Fibroblast of lung (primary cell): ENCODE measurements at places on chromosomes 6 and 20. TPM values are rescaled to one million over a fixed set of nuclear protein-coding genes. Genes with fewer than 3 reads are reported as not detected.

DNA sequence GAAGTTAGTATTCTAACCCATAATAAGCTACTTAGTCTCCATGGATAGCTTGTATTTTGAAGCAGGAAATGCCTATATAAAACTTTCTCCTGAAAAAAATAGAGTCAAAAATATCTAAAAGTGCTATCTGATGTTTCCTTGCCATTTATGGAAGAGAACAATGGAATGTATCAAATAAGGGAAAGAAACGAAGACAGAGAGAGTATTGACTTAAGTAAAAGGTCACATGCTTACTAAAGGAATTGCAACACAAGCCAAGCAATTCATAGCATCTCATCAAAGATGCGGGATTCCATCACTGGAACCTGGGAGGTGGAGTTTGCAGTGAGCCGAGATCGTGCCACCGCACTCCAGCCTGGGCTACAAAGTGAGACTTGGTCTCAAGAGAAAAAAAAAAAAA lies 112.9 kb upstream of the DTNBP1 start:
- DNase-seq = no peak

RAMACL gene
- total RNA-seq = 2.3 and 5.0 TPM in 2 replicates

GRCh38 chr6:30507849-30508827 lies 18.8 kb downstream of the HLA-E start:
- DNase-seq = no peak

- no peak for DNase-seq
Observed at GRCh38 chr6:64459411-64459944, 823.9 kb downstream of the PHF3 start.

DNA sequence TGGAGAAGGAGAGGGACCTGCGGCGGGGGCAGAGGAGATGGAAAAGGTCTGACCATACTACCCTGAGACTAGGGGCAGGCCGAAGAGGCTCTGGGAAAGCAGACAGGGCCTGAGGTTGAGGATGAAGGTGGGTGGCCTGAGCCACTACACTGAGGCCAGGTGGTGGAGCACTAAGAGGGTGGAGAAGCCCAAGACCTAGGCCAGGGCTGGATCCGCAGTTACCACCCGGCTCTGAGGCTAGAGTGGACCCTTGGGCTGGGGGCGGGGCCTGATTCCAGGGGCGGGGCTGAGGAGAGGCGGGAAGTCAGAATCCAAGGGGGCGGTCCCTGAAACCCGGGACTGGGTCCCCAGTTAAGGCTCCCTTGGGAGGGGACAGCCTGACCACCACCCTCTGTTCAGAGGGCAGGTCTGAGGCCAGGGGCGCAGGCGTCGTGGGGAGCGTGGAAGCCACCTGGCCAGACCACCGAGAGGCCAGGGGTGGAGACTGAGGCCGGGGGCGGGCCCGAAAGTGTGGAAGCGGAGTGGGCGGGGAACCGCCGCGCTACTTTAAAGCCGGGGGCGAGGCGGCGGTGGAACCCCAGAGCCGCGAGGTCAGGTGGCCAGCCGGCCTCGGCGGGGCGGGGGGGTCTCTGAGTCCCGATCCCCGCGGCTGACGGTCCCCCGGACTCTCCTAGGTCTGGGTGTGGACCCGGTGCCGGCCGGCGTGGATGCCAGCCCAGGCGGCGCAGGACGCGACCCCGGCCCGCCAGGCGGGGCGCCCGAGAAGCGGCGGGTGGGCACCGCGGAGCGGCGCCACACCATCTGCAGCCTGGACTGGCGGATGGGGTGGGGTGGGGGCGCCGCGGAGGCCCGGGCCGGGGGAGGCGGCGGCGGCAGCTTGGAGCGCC lies 8.3 kb downstream of the CCM2L start:
- DNase-seq = no peak

GRCh38 chr20:58772786-58773185 lies 77.9 kb downstream of the GNAS-AS1 start:
- DNase-seq = no peak

DNA sequence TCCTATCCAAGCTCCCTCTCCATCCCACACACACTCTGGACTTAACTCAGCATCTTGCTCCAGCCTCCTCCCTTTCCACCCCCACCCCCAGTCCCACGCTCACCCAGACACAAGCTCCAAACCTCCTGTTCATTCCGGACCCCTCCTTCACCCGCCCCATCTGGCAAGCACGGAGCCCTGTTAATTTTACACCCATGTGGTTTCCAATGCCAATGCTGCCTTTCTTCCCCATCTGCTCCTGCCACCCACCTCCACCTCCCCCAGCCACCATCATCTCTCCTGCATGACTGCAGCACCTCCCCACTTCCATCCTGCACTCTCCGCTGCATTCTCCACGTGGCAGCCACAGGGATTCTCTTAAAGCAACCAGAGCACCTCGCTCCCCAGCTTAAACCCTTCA lies 9.9 kb upstream of the CDK5RAP1 start:
- no peak for DNase-seq

DNA sequence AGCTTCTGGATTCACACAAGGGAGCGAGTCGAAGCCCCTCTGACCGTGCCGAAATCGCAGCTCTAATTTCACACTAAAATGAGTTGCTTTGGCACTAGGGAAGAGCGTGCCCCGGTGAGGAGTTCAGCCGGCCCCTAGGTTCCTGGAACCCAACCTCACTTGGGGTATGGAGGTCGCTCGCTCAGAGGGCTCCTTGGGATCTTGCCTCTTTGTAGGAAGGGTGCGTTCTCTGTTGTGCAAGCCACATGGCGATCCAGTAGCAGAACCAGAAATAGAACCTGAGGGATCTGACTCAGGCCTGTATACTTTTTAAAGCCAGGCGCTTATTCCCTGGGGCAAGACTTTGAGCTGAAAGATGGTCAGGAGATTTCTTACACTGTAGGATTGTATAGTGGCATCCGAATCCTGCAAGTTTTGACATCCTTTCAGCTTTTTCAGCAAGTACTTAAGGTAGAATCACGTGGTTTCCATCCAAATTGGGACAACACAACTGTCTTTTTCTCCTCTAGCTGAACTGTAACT lies 861 bp upstream of the RALGAPA2 start:
- no peak for DNase-seq

COL20A1 gene
- total RNA-seq = not detected in 2 replicates

VNN1 gene
- not detected in 2 replicates for total RNA-seq

MEI4 gene
- not detected in 2 replicates for total RNA-seq

GRCh38 chr20:24483435-24484080 lies 14.1 kb downstream of the SYNDIG1 start:
- DNase-seq = no peak

- peak; percentile 30 for DNase-seq
Observed at GRCh38 chr6:154508573-154509375, 1.7 kb downstream of the CNKSR3 start.

LKAAEAR1 gene
- total RNA-seq = not detected in 2 replicates

DNA sequence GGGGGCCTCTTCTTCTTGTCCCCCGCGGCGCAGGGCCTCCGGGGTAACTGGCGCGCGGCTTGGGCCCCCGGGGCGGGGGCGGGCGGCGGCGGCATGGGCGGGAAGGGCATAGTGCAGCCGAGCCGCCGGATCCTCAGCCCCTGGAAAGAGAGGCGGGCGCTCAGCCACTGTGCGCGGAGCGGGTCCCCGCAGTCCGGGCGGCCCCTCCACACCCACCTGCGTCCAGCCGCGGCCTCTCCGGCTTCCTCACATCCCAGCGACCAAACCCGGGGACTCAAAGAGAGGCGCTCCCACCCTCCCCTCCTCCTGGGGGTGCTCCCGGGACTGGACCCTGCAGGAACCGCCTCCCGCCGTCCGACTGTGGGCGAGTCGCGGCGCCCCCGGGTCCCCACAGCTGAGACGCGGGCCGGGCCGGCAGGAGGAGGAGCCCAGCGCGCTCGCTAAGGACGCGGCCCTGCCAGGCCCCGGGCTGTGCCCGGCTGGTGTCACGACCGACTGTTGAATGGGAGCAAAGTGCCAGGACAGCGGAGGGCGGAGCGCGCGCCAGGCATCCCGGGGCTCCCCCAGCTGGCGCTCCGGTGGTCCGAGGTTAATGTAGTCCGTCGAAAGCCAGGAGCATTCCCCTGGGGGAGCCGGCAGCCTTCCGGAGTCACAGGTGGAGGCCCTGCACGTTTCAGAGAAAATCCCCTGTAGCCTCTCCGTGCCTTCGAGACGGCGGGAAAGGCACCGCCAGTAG lies at the start of gene PRR18:
PRR18 (minus strand) TSS at position 360 of the 736 bp plus-strand sequence; CDS start at position 110, 250 bp downstream.
- no peak for DNase-seq

PFDN4 gene
- 86.7 and 148 TPM in 2 replicates for total RNA-seq

DNA sequence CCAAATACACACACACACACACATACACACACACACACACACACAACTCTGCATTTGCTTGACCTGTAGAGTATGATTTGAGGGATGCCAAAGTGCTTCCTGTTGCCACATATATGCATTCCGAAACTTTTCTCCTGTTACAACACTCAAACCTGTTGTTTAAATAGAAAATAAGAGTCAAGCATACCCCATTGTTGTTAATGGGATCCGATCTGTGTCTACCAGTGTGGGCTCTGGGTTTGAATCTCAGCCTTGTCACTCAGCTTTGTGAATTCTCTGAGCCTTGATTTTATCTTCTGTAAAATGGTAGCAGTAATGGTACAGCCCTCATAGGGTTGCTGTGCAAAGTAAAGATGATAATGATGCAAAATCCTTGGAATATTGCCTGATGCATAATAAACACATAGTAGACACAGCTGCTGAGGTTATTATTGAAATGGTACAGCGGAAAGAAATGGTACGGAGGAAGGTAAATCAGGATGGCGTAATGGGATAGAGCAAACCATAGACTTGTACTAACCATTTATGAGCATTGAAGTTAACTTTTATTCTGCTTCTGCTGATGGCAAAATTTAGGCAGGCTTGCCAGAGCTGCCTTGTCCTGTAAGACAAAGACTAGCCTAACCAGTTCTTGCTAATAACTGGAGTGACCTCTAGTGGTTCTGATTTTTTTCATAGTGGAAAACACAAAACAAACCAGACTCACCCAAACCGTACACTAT lies 113.5 kb upstream of the PHACTR1 start:
- DNase-seq = peak; percentile 62

- no peak for DNase-seq
Observed at GRCh38 chr20:36259177-36260061, 23.1 kb downstream of the AAR2 start.

DNA sequence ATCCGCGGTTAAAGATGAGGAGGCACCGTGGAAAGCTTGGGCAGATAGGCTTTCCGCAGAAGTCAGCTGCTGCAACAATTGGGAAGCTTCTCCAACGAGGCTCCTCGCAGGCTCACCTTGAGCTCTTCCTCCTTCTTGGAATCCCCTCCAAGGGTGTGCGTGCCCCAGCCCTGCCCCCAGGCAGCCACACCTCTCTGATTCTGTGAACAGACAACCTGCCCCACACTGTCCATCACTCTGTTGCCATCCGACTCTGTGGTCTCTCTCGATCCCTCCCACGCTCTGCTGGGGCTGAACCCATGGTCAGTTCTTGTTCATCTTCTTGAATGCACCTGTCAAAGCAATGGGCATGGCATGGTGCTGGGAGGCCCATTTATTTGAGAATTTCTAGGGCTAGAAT lies 31.5 kb downstream of the PACSIN1 start:
- no peak for DNase-seq

DNA sequence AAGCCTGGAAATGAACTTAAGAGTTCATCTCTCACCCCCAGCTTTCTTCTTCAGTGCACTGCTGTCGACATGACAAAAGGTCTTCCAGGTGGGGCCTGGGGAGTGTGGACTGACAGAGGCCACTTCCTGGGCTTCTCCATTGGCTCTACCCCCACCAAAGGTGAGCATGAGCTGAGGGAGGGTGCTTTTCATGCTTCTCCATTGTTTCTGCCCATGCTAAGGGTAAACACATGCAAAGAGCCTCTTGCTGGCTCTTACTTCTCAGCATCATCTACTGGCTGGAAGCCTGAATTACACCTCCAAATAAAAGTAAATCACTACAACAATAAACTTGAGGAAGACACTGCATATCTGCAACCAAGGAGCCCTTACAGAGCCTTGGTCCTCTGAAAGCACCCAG lies 227.2 kb downstream of the EPM2A start:
- no peak for DNase-seq

DNA sequence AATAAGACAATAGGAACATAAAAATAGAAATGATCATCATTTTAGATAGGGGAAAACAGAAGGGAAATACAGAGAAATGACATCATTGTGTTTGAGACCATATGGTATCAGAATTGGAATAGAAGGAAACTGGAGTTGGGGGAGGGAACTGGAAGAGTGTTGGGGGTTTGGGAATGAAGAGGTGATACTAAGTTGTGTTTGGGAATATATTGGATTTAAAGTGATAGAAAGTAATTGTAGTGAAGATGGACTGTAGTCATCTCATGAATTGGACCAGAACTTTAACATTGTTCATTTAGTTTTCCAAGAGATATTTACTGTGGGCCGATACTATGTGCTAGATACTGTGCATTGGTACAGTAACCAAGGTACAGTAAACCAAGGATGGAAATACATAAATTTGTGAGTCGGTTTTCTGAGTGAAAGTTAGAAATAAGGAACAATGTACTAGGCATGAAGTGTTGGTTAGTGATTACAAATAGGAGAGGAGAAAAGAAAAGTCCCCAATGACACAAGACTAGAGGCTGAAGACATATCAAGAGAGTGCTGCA lies 32.3 kb downstream of the KCNQ5 start:
- DNase-seq = no peak

GRCh38 chr20:37564016-37564387 lies 36.3 kb upstream of the BLCAP start:
- no peak for DNase-seq

DNA sequence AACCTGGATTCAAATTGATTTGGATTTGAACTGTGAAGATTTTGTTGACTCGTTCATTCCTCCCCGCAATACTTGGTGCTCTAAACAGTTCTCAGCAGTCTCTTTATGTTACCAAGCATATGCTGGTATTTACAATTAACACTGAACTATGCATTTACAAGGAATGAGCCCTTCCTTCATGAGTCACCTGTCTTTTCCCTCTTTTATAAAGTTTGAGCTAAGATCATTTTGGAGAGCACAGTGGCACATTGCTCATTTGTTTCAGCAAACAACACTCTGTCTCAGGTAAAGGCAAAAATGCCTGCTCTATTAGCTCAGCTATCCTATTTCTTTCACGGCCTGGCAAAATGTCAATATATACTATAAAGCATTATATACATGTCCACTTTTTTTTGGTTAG lies 285.4 kb downstream of the PHACTR1 start:
- no peak for DNase-seq

DNA sequence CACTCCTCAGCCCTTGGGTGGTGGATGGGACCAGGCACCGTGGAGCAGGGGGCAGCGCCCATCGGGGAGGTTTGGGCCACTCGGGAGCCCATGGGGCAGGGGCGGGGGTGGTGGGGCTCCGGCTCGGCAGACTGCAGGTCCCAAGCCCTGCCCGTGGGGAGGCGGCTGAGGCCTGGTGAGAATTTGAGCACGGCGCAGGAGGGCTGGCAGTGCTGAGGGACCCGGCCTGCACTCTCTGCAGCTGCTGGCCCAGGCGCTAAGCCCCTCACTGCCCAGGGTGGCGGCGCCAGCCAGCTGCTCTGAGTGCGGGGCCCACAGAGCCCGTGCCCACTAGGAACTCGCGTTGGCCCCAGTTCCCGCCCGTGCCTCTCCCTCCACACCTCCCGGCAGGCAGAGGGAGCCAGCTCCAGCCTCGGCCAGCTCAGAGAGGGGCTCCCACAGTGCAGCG lies 182.1 kb upstream of the OPRM1 start:
- no peak for DNase-seq

- peak; percentile 51 for DNase-seq
Observed at GRCh38 chr6:96811136-96811535, 26.1 kb downstream of the GPR63 start.

CRISP2 gene
- total RNA-seq = not detected in 2 replicates

RFX6 gene
- total RNA-seq = not detected in 2 replicates

- DNase-seq = no peak
Observed at GRCh38 chr6:16754274-16754673, 7.0 kb downstream of the ATXN1 start.

GRCh38 chr6:21386744-21387143 lies 206.8 kb upstream of the SOX4 start:
- no peak for DNase-seq
